Fibroblast of skin of right quadriceps (primary cell): ENCODE measurements at places on chromosomes 7 and 10.

DNA sequence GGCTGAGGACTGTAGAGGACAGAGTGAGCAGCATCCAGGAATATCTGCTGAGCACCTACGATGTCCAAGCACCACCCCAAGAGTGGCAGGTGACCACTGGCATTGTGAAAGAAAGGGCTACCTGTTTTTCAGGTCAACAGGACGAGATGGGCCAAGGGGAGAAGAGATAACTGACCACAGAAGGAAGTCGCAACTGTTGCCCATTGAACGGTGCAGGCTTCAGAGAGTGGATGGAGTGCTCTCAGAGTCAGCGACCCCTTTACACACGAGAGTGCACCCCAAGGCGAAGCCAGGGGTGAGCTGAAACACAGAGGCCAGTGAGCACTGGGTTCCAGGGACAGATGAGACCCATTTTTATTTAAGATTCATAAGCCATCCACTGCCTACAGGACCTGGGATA, 42.3 kb downstream of the HIPK2 start:
- no peak for DNase-seq

GRCh38 chr10:70201105-70201504, 30.8 kb upstream of the SAR1A start:
- DNase-seq = no peak

GRCh38 chr10:91884536-91884935, 24.8 kb downstream of the FGFBP3 start:
- no peak for DNase-seq

GRCh38 chr10:17835688-17836087, 26.5 kb downstream of the MRC1 start:
- peak; percentile 94 for DNase-seq

GRCh38 chr7:122412883-122413282, 108.3 kb upstream of the FEZF1 start:
- peak; percentile 31 for DNase-seq

DNA sequence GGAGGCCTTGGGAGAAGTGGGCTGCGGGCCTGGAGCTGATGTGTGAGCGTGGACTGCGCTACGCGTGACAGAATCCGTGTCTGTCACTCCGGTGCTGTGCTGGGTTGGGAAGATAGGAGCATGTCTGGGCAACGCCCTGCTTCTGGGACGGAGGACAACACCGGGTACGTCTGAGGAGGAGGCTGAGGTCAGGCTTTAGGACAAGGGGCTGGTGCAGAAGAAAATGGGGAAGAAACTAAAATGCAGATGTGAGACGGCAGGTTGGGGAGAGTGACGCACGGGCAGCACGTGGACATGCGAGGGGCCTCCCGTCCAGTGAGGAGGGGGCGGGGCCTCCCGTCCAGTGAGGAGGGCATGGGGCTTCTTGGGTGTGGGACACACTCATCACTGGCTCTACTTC, 207.4 kb downstream of the DNAJB6 start:
- no peak for DNase-seq

- no peak for DNase-seq
These were observed 110.2 kb upstream of the KMT2E start for GRCh38 chr7:104903846-104904245.

GRCh38 chr7:107744345-107744750, 406 bp downstream of the CBLL1 start:
- DNase-seq = no peak

DNA sequence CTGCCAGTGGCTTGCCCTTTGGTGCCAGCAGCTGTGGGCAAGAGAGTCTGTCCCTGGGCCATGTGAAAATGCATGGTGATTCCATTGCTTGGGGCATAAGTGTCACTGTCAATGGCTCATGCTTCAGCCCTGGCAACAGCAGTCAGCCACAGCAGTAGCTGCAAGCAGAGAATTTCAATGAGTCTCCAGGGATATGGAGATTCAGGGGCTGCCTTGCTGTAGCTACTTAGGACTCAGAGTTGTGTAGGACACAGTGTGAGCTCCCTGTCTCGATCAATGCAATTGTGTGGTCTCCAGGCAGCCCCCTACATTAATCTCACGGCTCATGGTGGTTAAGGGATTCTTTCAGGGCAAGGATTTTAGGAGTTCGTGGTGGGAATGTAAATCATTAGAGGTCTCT, 126.3 kb upstream of the STARD3NL start:
- DNase-seq = no peak

DNA sequence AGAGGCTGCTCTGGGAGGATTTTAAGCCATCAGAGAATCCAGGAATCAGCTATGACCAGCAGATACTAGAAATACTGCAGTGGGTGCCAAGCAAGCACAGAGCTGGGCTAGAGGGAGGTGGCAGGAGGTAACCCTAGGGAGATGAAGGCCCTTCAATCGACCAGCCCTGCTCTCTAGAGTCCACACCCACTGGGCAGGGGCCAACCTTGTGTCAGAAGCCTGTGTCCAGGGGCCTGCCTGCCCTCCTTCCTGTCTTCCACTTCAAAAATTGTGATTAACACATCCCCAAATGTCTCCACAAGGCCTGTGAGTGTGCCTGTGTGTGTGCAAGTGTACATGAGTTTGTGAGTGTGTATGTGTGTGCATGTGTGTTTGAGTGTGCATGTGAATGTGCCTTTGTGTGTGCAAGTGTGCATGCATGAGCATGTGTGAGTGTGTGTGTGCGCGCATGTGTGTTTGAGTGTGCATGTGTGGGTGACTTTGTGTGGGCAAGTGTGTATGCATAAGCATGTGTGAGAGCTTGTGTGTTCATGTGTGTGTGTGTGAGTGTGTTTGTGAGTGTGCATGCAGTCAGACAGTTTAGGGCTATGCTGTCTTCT, 367.7 kb downstream of the SFMBT2 start:
- no peak for DNase-seq

DNA sequence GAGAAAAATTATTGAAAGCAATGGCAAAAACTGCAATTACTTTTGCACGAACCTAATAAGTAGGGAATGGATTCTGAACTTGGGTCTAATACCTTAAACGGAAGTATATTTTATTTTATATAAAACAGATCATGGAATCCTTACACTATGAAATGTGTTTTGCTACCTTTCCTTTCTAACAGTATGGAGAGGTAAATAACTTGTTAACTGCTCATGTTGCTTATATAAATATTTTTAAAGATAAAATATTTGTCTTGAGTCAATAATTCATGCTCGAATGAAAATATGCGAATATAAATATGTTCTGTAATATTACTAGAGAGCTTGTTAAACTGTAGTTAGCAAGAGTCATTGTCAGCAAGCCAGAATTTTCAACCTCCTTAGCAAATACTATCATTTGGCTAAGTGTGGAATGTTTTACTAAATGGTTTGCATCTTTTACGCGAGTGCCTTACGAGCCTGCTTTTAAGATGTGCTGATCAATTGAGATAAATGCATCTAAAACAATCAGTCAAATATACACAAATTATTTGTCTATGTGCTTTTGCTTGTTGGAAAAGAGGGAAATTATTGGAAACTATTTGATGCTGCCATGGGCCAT, 5.9 kb downstream of the GNAT3 start:
- DNase-seq = no peak

DNA sequence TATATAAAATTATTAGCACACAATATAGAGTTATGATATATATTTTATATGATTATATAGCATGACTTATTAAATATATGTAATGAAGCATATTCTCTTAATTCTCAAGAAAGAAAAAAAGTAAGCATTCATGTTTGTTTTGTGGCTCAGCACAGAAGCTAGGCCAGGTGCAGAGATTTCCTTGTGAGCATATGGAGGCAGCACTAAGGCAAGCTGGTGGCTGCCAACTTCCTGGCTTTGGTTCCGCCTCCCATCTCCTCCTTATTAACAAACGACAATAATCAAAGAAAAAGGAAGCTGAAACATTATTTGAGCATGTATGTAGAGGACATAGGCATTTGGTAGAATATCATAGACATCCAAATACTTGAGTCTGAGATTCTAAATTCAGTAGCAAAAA, 130.3 kb downstream of the ST7 start:
- no peak for DNase-seq

GRCh38 chr7:27933671-27934565, 194.0 kb downstream of the TAX1BP1 start:
- peak; percentile 80 for DNase-seq

DNA sequence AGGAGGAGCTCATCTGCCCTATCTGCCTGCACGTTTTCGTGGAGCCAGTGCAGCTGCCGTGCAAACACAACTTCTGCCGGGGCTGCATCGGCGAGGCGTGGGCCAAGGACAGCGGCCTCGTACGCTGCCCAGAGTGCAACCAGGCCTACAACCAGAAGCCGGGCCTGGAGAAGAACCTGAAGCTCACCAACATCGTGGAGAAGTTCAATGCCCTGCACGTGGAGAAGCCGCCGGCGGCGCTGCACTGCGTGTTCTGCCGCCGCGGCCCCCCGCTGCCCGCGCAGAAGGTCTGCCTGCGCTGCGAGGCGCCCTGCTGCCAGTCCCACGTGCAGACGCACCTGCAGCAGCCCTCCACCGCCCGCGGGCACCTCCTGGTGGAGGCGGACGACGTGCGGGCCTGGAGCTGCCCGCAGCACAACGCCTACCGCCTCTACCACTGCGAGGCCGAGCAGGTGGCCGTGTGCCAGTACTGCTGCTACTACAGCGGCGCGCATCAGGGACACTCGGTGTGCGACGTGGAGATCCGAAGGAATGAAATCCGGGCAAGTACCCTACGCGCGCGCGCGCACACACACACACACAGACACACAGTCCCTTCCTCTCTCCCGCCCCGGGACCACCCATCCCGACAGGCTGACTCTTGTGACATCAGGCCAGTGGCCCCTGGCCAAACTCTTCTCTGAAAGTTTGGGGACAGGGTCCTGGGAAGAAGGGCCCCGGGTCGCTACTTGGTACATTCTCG, 538 bp downstream of the TRIM8 start:
- peak; percentile 66 for DNase-seq

GRCh38 chr10:130495891-130496636, 359.9 kb downstream of the GLRX3 start:
- no peak for DNase-seq

GRCh38 chr7:17020250-17020649, 138.5 kb upstream of the AGR3 start:
- no peak for DNase-seq

DNA sequence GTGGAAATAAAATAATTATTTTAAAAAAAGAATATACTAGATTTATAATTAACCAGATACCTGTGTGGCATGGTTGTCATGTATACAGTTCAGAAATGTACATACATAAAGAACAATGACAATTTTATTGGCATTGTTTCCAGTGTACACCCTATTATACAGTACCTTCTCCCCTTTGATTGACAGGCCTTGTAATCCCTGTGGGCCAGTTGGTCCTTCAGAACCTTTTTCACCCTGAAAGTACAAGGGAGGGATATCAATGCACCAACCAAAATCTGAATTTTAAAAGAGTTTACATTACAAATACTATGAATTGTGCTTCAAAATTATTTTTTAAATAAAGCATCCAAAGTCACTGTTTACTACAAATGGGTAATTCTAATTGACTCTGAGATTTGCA, 61.2 kb downstream of the COL28A1 start:
- no peak for DNase-seq

GRCh38 chr7:126213876-126214275, 1038.9 kb downstream of the GRM8 start:
- no peak for DNase-seq

DNA sequence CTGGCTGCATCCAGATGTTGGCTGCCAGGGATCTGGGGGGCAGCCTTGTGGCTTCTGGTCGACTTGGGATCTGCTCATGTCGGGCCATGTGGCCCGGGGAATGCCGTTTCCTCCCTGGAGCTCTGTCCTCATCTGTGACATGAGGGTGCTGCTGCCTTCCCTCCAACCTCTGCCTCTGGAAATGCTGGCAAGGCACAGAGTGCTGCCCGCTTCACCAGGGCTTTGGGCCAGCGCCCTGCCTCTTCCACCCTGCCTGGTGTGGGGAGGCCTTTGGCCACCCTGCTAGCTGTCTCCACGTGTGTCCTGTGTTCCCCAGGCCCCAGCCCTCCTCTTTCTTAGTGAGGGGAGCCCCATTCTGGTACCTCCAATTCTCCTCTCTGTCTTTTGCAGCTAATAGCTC, 5.8 kb upstream of the SMARCD3 start:
- DNase-seq = no peak

DNA sequence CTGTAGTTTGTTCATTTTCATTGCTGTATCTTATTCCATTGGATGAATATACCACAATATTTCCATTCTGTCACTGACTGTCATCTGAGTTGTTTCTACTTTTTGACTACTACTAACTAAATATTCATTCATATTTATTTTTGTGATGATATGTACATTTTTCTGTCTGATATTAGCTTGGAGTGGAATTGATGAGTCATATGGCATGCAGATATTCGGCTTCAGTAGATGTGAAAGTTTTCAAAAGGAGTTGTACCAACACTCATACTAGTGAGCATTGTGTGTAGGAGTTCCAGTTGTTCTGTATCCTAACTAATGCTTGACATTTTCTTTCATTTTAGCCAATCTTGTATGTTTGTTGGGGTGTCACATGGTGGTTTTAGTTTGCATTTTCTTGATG, 7.7 kb downstream of the RUNDC3B start:
- DNase-seq = no peak

DNA sequence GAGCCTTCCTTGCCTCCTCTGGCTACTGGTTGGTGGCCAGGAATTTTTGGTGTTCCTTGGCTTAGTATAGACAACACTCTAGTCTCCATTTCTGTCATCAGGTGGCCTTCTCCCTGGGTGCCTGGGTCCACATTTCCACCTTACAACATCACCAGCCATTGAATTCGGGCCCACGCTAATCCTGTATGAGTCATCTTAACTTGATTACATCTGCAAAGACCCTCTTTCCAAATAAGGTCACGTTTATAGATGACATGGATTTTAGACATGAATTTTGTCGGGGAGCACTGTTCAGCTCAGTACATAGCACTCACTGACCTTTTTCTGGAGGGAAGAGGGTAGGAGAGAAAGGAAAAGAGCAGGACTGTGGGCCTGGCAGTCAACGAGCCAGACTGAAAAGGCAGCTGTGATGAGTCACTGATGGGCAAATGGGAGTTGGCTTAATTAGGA, 39.4 kb downstream of the MMRN2 start:
- DNase-seq = peak; percentile 35

DNA sequence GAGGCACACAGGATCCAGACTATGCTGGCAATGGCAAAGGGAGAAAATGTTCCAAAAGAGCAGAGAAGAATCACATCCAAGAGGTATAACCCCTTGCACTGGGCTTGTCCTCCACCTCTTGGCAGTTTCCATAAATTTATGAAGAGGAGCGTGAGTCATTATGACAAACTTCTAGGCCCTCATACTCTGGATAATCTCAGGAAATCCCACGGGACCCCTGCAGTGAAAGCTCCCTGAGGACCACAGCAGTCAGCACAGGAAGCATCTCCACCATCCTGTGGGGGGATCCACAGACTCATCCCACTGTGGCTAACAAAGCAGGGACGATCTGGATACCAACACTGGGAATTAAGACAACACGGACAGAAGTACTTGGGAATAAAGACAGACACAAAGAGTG, 30.3 kb upstream of the GPAM start:
- DNase-seq = peak; percentile 91

GRCh38 chr7:1227814-1228544, 4.7 kb upstream of the UNCX start:
- DNase-seq = no peak

DNA sequence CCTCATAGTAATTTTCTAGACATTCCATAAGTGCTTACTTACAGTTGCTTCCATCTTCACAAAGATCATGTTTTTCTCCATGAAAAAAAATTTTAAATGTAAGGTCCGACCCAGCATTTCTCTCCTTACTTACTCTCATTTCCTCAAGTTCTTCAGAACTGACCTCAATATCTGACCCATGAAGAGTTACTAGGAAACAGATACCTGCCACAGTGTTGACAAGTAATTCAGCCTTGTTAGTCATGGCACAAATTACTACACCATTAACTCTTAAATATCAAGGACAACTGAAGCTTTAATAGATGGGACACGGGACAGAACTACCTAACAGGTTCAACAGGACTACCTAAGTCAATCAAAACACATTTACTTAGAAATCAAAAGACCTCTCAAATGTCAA, 316.2 kb downstream of the POM121L12 start:
- DNase-seq = no peak
